ENCODE measurements at places on chromosomes 12 and 14. TPM values are rescaled to one million over a fixed set of nuclear protein-coding genes. Genes with fewer than 3 reads are reported as not detected.

- DNase-seq = no peak
These were observed 31.1 kb upstream of the INF2 start for GRCh38 chr14:104658325-104658712.

GRCh38 chr12:58931518-58931917 lies 11.2 kb upstream of the LRIG3 start:
- DNase-seq = no peak

GRCh38 chr12:127254420-127254955 lies 1012.5 kb upstream of the TMEM132C start:
- no peak for DNase-seq

- no peak for DNase-seq
These were observed 340.1 kb downstream of the BCL11B start for GRCh38 chr14:98931911-98932310.

- DNase-seq = no peak
These were observed 40.2 kb downstream of the CCNK start for GRCh38 chr14:99521176-99522024.

GRCh38 chr12:68271346-68271745 lies 17.9 kb upstream of the IL22 start:
- DNase-seq = no peak

- DNase-seq = no peak
These were observed 26.9 kb downstream of the NRXN3 start for GRCh38 chr14:78197051-78197450.

DNA sequence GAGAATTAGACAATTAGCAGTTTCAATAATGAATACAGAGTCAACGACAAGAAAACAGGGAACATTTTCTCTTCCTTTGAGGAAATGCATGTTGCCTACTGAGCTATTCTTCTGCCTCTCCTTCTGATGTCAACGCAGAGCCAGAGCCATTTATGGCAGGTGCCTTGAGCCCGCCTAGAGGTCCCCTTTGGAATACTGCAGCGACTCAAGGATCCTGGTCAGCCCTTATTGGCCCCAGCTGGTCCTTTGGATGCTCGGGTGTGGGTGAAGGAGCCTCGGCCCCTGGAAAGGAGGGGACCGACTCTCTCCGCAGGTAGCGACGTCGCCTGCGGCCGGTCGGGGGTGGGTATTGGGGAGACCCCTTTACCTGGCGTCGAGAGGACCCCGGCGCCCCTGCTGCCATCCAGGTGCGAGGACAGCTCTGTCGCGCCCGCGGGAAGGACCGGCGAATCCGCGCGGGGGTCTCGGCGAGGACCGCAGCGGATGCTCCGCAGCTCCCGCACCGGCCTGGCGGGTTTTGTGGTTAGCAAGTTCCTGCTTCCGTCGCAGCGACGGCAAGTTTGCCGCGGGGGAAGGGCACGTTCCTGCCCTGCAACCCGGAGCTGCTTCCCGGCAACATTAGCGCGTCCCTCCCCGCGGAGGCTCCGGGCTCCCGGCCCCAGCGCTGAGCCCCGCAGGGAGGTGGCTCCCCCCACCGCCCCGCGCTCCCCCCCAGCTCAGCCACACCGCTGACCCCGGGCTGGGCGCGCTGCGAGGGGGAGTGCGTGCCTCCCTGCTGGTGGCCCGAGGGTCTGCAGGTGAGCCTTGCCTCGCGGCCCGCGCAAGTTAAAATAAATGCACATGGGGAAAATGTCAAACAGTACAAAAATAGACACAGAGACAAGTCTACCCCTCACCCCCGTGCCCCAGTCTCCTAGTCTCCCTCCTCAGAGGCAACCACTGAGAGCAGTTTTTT lies at the start of gene MANSC1:
Gene MANSC1, minus strand, starts transcription at position 532 of the 955 bp plus-strand sequence. CDS start 6,928 bp downstream, outside the sequence.
- peak; percentile 24 for DNase-seq

DNA sequence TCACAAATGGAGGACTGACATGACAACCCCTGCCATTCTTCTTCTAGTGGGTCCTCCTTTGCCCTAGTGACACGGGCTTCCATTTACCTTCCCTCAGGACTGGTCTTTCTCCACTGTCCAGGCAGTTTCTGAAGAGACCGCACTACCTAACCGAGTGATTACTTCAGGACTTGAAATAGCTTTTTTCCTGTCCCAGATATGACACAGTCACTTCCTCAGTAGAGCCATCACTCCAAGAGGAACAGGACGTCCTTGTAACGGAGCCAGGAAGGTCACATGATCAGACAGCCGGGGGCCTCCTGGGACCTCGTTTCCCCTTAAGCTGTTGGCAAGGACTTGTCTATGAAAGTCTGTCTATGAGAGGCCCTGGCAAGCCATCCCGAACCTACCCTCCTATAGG lies 62.3 kb downstream of the FOS start:
- DNase-seq = no peak

DNA sequence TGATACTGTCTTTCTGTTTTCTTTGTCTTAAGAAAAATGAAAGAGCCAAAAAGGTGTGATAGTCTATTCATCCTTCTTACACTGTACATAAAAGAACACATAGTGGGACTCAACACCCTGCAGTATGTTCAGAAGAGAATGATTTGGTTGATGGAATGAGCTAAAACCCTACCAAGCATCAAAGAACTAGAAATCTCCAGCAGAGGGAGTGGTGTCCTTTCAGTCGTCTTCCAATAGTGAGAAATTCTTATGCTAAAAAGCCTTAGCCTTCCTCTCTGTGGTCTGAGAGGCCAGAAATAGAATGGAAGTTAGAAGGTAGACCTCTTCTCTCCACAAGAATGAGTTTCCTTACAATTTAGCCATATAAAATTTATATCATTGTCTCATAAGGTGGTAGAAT lies 393.4 kb upstream of the SEL1L start:
- no peak for DNase-seq

DNA sequence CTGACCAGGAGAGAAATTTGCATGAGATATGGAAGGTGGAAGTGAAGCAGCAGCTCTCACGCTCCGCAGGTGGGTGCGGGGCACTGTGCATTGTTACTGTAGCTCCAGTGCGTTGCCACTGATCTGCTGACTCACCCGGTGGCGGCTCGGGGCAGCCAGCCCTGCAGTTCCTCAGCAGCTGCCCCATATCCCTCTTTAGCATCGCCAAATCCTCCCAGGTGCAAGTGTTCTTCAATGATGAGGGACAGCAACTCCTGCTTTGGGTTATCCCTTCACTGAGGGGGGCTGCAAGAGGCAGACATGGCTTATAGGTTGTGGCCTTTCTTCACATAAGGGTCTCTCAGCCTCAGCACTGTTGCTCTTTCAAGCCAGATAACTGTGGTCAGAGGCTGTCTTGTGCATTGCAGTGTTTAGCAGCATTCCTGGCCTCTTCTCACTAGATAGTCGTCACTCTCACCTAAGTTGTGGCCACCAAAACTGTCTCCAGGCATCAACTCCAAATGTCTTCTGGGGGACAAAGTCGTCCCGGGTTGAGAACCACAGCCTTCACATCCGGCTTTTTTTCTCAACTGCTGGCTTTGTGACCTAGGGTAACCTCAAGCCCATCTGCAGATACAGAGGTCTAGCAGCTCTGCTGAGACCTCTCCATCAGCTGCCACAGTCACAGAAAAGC lies 180.8 kb downstream of the EFCAB11 start:
- peak; percentile 61 for DNase-seq

GRCh38 chr12:15714256-15714655 lies 74.9 kb downstream of the EPS8 start:
- no peak for DNase-seq

GRCh38 chr12:118025168-118025567 lies 8.7 kb downstream of the RFC5 start:
- DNase-seq = no peak

DNA sequence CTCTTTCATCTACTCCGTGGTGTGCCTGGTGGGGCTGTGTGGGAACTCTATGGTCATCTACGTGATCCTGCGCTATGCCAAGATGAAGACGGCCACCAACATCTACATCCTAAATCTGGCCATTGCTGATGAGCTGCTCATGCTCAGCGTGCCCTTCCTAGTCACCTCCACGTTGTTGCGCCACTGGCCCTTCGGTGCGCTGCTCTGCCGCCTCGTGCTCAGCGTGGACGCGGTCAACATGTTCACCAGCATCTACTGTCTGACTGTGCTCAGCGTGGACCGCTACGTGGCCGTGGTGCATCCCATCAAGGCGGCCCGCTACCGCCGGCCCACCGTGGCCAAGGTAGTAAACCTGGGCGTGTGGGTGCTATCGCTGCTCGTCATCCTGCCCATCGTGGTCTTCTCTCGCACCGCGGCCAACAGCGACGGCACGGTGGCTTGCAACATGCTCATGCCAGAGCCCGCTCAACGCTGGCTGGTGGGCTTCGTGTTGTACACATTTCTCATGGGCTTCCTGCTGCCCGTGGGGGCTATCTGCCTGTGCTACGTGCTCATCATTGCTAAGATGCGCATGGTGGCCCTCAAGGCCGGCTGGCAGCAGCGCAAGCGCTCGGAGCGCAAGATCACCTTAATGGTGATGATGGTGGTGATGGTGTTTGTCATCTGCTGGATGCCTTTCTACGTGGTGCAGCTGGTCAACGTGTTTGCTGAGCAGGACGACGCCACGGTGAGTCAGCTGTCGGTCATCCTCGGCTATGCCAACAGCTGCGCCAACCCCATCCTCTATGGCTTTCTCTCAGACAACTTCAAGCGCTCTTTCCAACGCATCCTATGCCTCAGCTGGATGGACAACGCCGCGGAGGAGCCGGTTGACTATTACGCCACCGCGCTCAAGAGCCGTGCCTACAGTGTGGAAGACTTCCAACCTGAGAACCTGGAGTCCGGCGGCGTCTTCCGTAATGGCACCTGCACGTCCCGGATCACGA lies 2.2 kb downstream of the SSTR1 start:
- DNase-seq = no peak

Gene KRT74
- polyA plus RNA-seq = not detected

Gene KLRF1
- polyA plus RNA-seq = not detected

Gene UTP20
- polyA plus RNA-seq = 7.2 TPM
